ENCODE measurements at places on chromosomes 2 and 18.

DNA sequence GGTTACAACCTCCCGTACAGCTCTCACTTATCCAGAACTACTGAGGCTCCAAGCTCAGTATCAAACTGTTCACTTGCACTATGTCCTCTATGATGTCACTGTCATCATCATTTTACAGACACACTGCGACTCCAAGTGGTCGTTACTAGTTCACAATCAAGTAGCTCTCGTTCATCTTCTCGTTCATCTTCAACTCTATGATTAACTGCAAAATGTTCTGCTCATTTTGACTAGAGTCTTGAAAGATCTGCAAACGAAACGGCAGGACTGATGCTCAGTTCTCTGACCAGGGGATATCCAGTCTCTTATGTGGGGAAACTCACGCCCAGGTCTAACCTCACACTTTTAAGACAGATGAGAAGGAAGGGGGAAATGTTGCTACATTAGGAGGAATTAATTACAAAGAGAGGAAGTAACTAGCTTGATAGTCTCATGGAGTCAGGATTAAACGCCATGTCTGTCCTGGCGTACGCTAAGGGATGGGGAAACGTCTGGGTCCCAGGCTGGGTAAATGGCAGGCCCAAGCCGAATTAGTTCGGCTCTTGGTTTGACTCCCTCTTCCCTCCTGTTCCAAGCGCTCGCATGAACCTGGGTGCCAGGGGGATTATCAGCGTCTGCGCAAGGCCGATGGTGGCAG lies 794 bp upstream of the CHCHD5 start:
- DNase-seq = no peak

DNA sequence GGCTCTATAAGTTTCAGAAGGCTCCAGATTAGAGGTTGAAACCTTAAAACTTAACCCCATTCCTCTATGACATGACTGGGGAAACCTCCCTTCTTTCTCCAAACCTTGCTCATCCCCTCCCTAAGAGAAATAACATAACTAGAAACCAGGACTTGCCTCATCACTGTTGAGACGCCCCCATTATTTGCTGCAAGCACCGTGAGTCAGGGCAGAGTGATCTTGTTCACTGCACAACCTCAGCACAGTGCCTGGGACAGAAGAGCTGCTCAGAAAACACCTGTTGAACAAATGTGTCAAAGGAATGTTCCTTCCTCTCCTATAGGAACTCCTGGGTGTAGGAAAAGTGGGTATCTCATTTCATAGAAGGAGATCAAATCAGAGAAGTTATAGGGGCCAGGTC lies 132.7 kb upstream of the CTAGE1 start:
- no peak for DNase-seq

DNA sequence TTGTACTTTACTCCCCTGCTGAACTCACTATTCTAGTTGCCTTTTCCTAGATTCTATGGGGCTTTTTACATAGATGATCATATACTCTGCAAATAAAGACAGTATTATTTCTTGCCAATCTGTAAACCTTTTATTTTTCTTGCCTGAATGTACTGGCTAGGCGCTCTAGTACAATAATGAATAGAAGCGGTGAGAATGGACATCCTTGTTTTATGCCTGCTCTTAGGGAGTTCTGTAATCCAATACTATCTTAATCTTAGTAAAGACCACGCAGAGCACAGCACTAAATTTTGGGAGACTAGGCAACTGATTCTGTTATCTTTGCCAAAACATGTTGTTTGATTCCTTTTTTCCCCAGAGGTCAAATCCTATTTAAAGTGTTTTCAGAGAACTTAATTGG lies 7.0 kb downstream of the KRCC1 start:
- DNase-seq = no peak

- DNase-seq = no peak
Observed at GRCh38 chr2:181095486-181095885, 115.1 kb downstream of the UBE2E3 start.

GRCh38 chr2:2321200-2321540 lies 9.9 kb downstream of the MYT1L start:
- peak; percentile 25 for DNase-seq

DNA sequence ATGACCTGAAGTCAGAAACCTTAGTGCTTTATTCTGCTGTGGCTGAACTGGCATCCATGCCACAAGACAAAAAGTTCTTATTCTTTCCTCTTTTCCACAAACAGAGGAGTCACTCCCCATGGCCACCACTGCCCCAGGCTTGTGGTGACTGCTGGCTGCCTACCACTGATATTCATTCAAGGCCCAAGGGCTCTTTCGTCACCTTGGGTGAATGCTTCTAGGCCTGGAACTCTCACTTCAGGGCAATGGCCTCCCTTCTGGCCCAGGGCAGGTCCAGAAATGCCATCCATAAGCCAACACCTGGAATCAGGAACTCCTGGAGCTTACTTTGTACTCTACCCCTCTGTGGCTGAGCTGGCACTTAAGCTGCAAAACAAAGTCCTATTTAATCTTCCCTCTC lies 109.8 kb downstream of the NAT8 start:
- DNase-seq = no peak

GRCh38 chr2:96359310-96359709 lies 23.7 kb downstream of the NCAPH start:
- no peak for DNase-seq

GRCh38 chr18:42094875-42095274 lies 139.8 kb downstream of the PIK3C3 start:
- DNase-seq = no peak

DNA sequence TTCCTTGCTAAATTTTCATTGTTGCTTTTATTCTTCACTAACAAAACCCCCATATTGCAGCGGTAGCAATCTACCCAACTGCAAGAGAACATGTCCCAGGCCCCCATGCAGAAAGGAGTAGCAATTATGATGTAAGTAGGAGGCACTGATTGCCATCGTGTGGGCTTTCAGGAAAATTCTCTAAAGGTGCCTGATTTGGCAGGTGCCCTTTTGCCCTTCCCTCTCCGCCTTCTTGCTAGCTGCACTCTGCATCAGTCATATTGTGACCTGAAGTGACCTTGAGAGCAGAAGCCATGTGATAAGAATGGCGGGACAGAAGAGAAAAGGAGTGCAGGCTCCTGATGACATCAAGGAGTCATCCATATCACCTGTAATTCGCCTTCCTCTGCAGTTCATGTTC lies 112.1 kb downstream of the NCKAP5 start:
- no peak for DNase-seq

GRCh38 chr18:74276609-74277008 lies 15.2 kb downstream of the CYB5A start:
- DNase-seq = no peak

DNA sequence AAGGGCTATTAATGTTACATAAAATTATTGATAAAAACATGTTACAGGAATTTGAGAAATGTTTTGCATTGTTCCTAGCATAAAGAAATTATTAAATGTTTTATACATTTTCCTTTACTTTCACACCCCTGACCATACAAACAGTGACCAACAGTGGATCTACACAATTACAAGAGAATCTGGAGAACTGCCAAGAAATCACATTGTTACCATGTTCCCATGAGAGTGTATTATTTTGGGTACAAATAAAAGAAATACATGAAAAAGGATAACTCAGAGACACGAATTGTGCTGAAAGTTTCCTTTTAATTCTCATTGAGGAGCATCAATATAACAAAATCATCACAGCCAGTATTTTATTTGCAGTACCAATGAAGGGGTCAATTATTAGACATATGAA lies 150.1 kb downstream of the WDPCP start:
- no peak for DNase-seq

GRCh38 chr2:138515092-138515491 lies 13.5 kb downstream of the SPOPL start:
- no peak for DNase-seq

GRCh38 chr2:224807153-224807964 lies 91.2 kb upstream of the CCDC195 start:
- DNase-seq = no peak

- DNase-seq = no peak
Observed at GRCh38 chr2:207939342-207940108, 85.8 kb downstream of the PLEKHM3 start.

GRCh38 chr2:210478661-210479060 lies 2.1 kb upstream of the LANCL1 start:
- DNase-seq = no peak

GRCh38 chr18:36114738-36115137 lies 14.4 kb downstream of the SLC39A6 start:
- no peak for DNase-seq

DNA sequence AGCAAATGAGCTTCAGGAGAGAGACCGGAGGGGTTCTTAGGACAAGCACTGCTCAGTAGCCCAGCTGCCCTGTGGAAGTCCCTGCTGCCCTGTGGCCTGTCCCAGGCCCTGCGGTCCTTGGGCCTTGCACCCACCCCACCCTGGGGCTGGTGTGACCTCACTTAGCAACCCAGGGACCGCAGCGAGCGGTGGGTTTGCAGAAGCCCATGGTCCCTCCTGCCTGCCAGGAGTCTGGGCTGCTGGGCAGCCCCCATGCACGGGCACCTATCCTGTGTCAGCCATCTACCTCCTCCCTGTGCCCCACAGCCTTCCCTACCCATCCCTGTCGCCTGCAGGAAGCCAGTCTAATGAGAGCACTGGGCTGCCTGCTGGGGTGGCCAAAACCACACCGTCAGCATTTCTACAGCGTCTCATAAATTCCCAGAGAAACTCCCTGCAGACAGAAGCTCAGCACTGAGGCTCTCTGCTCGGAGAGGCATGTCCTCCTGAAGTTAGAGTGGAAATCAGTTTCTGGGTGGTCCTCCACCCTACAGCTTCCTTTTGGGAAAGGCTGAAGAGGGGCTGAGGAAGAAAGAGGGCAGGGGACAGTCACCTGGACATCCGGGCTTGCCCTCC lies 231.1 kb upstream of the HS6ST1 start:
- no peak for DNase-seq

- DNase-seq = no peak
Observed at GRCh38 chr2:6793371-6793770, 72.3 kb downstream of the CMPK2 start.

- DNase-seq = peak; percentile 27
Observed at GRCh38 chr2:9703085-9703678, 72.4 kb upstream of the YWHAQ start.

DNA sequence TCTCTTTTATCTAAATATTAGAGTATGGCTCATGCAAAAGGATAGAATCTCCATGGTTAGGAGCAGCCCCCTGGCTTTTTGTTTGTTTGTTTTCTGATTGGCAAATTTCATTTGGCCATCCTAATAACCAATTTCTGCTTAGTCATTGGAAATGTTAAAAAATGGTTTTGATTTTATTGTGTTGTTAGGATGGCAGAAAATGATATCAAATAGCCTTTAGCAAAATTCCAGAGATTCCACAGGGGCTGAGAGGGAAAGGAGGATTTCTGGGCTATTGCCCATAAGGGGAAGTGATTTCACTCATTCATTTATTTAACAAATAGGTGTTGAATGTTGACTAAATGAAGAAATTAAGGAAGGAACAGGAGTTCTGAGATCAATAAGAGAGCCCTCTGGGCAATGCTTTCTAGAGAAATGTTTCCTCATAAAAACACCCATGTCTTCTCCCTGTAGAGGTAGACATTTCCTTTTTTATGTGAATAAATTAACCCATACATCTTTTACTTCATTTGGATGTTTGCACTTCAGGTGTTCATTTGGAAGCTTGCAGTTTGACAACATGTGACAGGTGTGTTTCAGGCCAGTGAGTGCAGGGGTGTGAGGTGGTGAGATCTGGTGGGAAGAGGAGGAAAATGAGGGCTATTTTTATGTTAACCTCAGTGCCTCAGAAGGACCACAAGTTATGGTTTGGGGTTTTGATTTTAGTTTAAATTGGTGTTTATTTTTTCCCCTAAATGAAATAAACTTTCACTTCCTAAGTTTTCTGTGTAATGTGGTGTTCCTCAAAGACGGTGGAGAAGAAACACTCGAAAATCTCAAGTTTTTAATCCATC lies 61.7 kb upstream of the EPC2 start:
- no peak for DNase-seq

DNA sequence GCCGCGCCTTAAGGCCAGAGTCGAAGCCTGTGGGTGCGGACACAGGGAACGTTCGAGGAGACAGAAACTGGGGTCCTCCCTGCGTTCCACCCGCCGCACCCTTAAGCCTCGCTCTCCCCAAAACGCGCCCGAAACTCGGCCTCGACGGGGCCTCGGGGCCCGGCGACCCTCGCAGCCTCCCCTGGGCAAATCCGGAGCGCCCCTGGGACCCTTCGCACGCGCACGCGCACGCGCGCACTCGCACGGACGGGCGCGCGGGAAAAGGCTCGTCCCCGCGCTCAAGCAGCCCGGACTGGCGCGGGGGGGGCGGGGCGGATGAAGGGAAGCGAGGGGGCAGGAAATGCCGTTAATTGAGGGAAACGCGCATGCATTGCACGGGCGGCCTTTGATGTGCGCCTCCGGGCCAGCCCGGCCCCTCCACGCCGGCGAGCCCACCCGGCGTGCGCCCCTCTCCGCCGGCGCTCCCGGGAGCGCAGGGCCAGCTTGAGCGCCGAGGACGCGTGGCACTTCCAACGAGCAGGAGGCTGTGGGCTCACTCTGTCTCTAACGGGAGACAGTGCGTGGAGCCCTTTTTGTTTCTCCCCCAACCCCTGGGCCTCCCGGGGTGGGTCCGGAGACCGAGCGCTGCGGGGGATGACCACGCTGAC lies 5.4 kb upstream of the SALL3 start:
- DNase-seq = no peak

- no peak for DNase-seq
Observed at GRCh38 chr2:237143676-237144440, 58.2 kb downstream of the COPS8 start.

DNA sequence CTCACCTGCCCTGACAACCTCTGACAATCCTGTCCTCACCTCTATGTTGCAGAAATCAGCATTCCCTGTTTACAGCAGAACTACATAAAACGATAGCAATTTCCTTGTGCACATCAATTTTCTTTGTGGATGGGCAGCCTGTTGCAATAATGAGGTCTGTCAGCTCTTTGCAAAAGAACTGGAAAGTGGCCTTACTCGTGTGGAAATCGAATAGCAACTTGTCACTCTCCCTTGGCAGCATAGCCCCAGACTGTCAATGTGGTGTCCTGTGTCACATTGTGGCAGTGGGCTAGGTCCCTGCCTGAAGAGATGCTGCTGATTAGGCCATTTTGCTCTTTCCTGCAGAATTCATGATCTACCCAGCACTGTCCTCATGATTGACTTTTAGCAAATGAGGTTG lies 531.9 kb downstream of the CCDC85A start:
- DNase-seq = no peak

- DNase-seq = no peak
Observed at GRCh38 chr2:236964291-236964690, 121.4 kb upstream of the COPS8 start.

DNA sequence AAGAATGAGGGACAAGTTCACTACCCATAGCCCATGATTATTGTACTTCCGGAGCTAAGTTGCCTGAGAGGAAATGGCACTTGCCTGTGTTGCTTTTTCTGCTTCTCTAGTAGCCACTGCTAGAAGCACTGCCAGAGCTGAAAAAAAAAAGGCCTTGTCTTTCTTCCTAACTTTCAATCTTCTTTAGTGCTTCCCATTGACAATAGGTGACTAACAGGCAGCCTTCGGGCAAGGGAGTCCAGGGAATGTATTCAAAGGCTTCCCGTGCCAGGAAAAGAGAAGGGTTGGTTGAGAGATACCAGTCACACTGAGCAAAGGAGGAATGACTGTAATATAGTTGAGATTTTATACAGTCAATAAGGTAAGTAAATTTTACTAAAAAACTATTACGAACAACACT lies 242.0 kb downstream of the CALCRL start:
- no peak for DNase-seq

GRCh38 chr18:28412521-28412920 lies 235.6 kb upstream of the CDH2 start:
- DNase-seq = no peak

All from NCI-H1092 (cell line).